ENCODE measurements at places on chromosomes 1 and 21.

DNA sequence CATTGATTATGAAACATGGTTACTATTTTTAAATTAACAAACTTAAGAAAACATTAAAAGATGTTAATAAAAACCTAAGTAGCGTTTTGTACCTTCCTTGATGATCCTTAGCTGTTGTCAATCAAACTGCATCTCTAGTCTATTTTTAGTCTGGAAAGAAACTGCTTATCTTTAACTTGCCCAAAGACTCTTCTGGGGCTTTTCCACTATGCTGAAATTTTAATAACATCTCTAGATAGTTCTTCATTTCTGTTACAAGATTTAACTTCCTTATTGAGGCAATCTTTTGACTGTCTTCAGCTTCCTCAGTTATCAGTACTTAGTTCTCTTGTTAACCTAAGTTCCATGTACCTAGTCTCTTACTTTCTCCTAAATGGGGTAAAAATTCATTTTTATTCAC, 135.9 kb upstream of the HMCN1 start:
- DNase-seq: no peak

DNA sequence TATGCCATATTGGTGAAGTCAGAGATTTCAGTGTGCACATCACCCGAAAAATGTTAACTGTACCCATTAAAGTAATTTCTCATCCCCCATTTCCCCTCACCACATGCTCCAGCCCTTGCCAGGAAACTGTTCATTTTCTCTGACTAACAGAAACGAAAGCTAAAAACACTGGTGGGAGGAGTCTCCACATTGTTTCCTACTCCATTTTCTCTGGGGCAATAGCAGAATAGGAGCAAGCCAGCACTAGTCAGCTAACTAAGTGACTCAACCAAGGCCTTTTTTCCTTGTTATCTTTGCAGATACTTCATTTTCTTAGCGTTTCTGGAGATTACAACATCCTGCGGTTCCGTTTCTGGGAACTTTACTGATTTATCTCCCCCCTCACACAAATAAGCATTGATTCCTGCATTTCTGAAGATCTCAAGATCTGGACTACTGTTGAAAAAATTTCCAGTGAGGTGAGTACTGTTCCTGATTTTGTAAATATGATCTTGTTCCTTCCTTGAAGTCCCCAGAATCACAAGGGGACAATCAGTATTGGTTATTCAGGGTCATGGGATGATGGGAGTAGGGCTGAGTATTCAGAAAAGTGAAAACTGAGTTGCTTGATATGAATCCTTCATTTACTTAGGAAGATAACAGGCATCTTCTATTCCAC, at the start of gene IFI16:
IFI16 (plus strand) TSS at position 204 of the 658 bp plus-strand sequence. CDS start 4,774 bp downstream, outside the sequence.
- peak; percentile 45 for DNase-seq

GRCh38 chr1:192158181-192158580, at the start of gene RGS18:
TSS of gene RGS18 (plus strand) at chr1:192158462. CDS start at chr1:192158638, 176 bp downstream.
- DNase-seq: no peak

GRCh38 chr1:8159470-8160024, 133.4 kb upstream of the ERRFI1 start:
- DNase-seq: no peak

DNA sequence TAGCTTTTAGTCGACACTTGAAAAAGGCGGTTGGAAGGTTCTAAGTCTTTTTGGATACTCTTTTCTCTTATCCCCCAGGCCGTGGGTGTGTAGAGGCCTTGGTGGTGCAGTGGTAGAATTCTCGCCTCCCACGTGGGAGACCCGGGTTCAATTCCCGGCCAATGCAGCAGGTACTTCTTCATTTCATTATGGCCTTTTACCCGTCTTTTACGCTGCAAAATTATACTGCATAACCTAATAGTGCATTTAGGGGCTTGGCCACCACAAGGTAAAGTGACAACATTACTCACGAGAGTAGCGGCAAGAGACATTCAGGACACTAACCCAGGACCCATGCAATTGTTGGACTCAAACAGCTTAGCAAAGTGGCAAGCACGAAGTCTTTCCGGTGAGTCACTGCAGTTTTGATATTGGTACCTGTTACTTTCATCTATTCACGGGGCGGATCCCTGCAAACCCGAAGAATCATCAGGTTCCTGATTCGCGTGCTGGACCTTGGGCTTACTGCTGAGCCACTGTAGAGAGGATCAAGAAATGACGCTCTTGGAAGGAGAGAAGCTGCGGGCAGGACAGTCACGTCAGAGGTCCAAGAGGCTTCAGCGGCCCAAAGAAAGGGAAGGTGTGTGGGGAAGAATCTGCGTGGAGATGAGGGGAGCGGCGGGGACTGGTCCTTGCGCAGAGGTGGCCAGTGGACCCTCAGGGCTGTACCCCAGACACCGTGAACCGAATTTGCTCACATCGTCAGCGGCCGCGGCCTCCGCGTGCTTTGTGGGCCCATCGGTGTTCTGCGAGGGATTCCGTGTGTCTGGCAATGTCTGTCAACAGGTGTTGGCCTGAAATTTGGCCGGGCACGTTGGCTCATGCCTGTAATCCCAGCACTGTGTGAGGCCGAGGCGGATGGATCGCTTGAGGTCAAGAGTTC, 12.9 kb upstream of the RNU1-4 start:
- DNase-seq: peak; percentile 83

GRCh38 chr1:149931212-149931790, 3.7 kb upstream of the SF3B4 start:
- no peak for DNase-seq

DNA sequence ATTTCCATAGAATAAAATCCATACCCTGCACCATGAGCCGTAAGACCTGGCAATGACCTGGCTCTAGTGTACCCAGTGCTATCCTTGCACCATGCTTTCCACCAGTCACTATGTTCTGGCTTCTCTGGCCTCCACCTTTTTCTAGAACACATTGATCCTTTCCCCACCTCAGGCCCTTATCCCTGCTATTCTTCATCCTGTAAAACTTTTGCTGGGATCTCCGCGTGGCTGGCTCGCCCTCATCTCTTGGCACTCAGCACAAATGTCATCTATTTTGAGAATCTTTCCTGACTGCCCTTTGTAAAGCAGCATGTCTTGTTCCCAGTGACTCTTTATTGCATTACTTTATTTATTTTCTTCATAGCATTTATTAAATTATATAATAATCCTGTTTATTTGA, 169.8 kb upstream of the B3GALT2 start:
- no peak for DNase-seq

DNA sequence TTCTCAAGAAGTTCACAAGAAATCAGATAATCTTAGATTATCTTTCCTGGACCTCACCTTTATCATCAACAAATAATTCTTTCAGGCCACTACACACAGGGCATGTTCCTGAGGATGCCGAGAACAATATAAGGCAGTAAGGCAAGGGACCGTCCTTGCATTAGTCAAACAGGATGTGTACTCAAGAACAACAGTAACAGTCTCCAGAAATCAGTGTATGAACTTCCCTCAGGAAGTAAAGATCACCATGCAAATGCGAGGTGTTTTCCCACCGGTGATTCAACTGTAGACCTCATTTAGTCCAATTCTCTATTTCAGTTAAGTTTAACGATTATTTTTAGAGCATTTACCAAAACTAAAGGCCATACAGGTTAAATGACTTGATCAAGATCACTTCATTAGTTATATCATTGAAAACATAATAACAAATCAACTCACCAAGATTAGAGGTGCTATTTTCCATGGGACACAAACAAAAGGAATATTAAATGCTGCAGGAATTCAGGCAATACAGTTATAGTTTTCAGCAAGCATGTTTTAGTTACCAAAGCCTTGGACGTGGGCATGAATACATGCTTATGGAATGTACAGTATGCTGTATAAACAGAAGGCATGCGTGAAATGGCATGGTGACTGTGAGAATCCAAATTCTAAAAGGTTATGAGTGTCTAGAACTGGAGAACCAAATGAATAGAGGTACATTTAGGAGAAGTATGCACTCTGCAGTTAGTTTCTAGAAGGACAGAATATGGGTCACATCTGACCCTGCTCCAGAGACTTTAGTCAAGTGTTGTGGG, 145.2 kb downstream of the TNR start:
- no peak for DNase-seq

DNA sequence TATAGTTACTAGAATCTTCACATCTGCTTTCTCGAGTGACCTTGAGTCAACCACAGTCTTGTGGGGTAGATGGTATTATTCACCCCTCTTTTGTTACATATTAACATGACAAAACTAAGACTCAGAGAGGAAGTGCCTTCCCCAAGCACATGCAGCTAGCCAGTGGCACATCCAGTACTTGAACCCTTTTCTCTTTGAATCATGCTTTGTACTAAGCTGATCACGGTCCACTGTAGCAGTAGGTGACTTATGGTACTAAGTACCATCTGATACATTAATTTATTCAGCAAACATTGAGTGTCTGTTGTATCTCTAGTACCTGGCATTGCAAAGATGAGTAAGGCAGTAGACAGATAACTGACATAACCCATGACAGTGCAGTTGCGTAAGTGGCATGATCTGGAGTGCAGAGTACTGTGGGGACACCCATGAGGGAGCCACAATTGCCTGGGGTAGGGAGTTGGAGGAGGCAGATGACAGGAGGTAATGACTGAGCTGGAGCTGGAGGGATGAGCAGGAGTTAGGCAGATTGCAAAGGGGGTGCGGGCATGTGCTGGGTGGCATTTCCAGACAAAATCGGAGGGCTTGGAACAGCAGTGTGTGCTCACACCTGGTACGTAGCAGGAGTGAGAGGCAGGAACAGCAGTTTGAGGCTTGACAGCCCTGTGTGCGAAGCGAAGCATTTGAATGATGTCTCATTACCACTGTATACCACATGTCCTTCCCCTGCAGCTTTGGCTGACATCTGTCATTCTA, 29.8 kb downstream of the UCK2 start:
- DNase-seq: no peak
